ENCODE measurements at places on chromosomes 3 and 15.

DNA sequence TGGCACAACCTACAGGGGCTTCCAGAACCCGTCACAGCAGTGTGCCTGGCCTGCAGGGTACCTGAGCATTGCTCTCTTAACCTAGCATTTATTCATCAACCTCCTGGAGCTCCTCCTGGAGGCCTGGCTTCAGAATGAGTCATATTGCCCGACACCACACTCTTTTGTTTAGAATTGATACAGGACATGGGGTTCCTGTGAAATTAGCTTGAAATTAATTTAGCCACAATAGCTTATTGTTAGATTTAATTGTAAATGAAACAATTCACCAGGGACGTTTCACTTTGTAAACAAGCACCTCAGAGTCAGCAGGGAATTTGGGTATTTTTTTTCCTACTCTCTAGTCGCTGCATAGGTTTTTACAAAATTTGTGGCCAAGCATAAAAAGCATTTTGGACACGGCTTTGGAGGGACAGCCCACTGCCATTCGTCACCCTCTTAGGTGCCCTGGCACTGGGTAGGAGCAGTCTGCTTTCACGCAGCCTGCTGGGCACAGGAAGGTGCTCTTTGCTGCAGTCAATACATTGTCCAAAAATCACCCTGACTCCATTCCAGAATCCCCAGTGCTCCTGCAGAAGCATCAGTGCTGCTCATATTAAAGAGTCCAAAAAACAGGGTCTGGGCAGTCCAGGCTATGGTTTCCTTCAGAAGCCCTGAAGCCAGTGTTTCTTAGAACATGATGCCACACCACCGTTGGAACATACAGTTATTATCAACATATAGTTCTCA lies 60.8 kb upstream of the MEF2A start:
- DNase-seq, result no peak

DNA sequence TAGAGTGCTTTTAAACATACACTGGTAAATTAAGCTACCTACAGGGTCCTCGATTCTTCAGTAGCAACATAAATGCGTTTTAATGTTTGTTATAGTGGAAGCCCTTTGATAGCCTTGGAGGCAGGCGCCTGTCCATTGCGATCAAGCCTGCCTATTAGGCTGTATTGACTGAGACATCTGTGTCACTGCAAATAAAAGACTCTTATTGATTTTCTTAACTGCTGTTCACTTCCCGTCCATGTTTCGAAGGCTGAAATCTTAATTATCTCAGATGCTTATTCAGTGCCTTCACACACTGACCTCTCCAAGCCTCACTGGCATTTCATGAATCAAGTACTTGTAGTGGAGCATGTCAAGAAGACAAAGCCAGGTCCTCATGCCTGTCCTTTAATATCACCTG lies 51.1 kb downstream of the MAP2K5 start:
- DNase-seq, result no peak

GRCh38 chr3:134481166-134481565 lies 4.6 kb downstream of the ANAPC13 start:
- DNase-seq, result no peak

DNA sequence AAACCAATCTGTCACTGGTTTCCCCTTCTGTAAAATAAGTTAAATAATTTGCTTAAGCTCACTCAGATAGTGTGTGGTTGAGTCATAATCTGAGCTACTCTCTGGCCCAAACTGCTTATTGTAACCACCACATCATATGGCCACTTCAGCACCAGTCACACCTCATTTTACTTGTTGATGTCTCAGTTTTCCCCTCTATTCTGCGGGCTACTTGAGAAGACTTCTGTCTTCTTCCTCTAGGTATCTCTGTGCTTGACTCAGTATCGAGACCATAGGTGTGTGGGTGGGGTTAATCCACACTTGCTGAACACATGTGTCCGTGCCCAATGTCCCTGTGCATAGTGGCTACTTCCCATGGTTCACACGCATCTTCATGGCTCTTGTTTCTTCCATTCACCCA lies 32.9 kb downstream of the CRYGS start:
- no peak for DNase-seq

- DNase-seq, result no peak
Observed at GRCh38 chr3:52742418-52743041, 28.2 kb downstream of the NEK4 start.

DNA sequence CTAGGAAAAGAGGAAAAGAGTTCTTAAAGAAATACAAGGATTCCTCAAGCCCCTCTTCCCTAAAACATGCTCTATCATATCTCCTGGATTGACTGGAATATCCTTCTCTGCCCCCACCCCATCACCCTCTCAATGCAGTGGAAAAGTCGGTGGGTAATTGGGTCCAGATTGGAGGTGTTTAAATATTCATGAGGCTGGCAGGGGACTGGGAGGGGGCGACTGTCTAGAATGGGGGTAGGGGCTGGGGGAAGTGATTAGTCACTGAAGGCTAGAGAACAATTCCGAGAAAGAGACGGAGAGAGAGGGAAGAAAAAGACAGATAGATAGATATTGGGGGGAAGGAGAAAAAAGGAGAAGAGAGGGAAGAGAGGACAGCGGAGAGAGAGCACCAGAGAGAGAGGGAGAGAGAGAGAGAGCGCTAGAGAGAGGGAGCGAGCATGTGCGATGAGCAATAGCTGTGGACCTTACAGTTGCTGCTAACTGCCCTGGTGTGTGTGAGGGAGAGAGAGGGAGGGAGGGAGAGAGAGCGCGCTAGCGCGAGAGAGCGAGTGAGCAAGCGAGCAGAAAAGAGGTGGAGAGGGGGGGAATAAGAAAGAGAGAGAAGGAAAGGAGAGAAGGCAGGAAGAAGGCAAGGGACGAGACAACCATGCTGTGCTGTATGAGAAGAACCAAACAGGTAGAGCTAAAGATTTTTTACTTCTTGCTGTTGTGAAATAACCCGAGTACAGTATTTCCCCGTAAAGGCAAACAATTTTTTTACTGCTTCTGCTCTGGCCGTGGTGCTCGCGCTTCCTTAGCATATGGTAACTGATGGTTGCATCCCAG lies at the start of gene GAP43:
TSS of gene GAP43 (plus strand) at position 467 of the 825 bp plus-strand sequence. CDS start at position 647, 180 bp downstream.
- DNase-seq, result no peak

GRCh38 chr3:39110041-39110639 lies 2.7 kb downstream of the TTC21A start:
- no peak for DNase-seq

All from activated CD4-positive, alpha-beta T cell treated with anti-CD3 and anti-CD28 coated beads for 24 hours (primary cell).